Vein endothelial cell (primary cell): ENCODE measurements at places on chromosomes 2 and 18. TPM values are rescaled to one million over a fixed set of nuclear protein-coding genes. Genes with fewer than 3 reads are reported as not detected.

Gene RNF125
- total RNA-seq: 2.0 and 4.8 TPM in 2 replicates

Gene VAMP8
- total RNA-seq: 14.0 and 27.4 TPM in 2 replicates

Gene IL36G
- total RNA-seq: not detected in 2 replicates

Gene ACMSD
- total RNA-seq: not detected in 2 replicates

Gene IL1B
- 0.19 and 0.33 TPM in 2 replicates for total RNA-seq

Gene TTN
- total RNA-seq: 2.6 and 3.3 TPM in 2 replicates

Gene TNFRSF11A
- total RNA-seq: 9.1 and 11.9 TPM in 2 replicates

Gene TEX44
- total RNA-seq: not detected in 2 replicates

Gene OTOS
- not detected in 2 replicates for total RNA-seq

Gene GLI2
- total RNA-seq: under 0.01 and 0.19 TPM in 2 replicates

Gene THSD7B
- total RNA-seq: under 0.01 TPM in 1 of 2 replicates, not detected in the other

Gene CPS1
- 4.3 and 4.9 TPM in 2 replicates for total RNA-seq

Gene ROCK1
- total RNA-seq: 38.2 and 39.2 TPM in 2 replicates

Gene ACSL3
- total RNA-seq: 78.1 and 89.9 TPM in 2 replicates

Gene CIB4
- not detected in 2 replicates for total RNA-seq

Gene MOGAT1
- not detected in 2 replicates for total RNA-seq

Gene ZNF804A
- 0.33 and 0.38 TPM in 2 replicates for total RNA-seq

Gene SPHKAP
- not detected in 2 replicates for total RNA-seq

Gene KCNF1
- 1.3 and 2.3 TPM in 2 replicates for total RNA-seq

Gene DNPEP
- total RNA-seq: 57.2 and 60.8 TPM in 2 replicates

Gene LTBP1
- 41.3 and 145 TPM in 2 replicates for total RNA-seq

Gene SCG2
- not detected in 2 replicates for total RNA-seq

Gene LYG2
- total RNA-seq: not detected in 2 replicates

Gene SRD5A2
- total RNA-seq: not detected in 2 replicates

Gene GCG
- not detected in 2 replicates for total RNA-seq

Gene PROC
- total RNA-seq: not detected in 2 replicates

Gene MATN3
- 1.4 and 2.9 TPM in 2 replicates for total RNA-seq

Gene MYOM1
- under 0.01 and 0.10 TPM in 2 replicates for total RNA-seq

Gene MYO5B
- 0.65 and 0.96 TPM in 2 replicates for total RNA-seq

Gene ITGB1BP1
- total RNA-seq: 28.4 and 39.4 TPM in 2 replicates

Gene ASTL
- total RNA-seq: not detected in 2 replicates

Gene EMX1
- total RNA-seq: not detected in 2 replicates

Gene CAVIN2
- total RNA-seq: 335 and 409 TPM in 2 replicates

Gene RNF103
- 25.5 and 28.6 TPM in 2 replicates for total RNA-seq

Gene EPG5
- total RNA-seq: 24.5 and 28.8 TPM in 2 replicates

Gene COLEC12
- 4.2 and 8.2 TPM in 2 replicates for total RNA-seq

Gene UGT1A8
- total RNA-seq: not detected in 2 replicates

Gene POTEF
- 0.29 and 0.33 TPM in 2 replicates for total RNA-seq

Gene LIMS3
- 16.0 and 34.9 TPM in 2 replicates for total RNA-seq

Gene GPR35
- 0.19 and 0.33 TPM in 2 replicates for total RNA-seq

Gene GAREM2
- total RNA-seq: 1.5 and 7.2 TPM in 2 replicates

Gene TMEM17
- total RNA-seq: 2.2 and 2.3 TPM in 2 replicates

Gene SFT2D3
- total RNA-seq: 5.2 TPM in 2 replicates

Gene CRYGC
- total RNA-seq: not detected in 2 replicates

Gene MYO3B
- total RNA-seq: under 0.01 TPM in 2 replicates

Gene ST6GAL2
- 0.57 and 0.65 TPM in 2 replicates for total RNA-seq

Gene FBXO36
- 2.4 and 2.6 TPM in 2 replicates for total RNA-seq

Gene SATB2
- 1.3 and 1.5 TPM in 2 replicates for total RNA-seq

Gene SERPINB11
- not detected in 2 replicates for total RNA-seq

Gene RAB6D
- under 0.01 and 0.10 TPM in 2 replicates for total RNA-seq

Gene NEU4
- not detected in 2 replicates for total RNA-seq

Gene CHN1
- total RNA-seq: 12.4 and 22.1 TPM in 2 replicates
